ENCODE measurements at places on chromosomes 16 and 17.

DNA sequence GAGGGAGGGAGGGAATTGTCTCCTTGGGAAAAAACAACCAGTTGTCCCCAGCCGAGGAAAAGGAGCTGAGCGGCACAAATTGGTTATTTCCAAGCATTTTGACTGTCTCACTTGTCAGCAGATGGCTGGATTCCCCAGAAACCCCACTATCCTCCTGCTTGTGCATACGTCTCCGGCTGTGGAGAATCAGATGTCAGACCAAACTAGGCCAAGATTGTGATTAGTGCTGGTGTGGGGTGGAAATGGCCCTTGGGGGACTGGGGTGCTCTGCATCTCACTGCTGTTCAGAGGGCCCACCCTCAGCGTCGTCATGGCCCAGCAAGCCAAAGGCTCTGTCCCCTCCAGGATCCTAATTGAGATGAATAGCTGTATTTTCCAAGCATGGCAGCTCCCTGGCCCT, 131.7 kb upstream of the HSBP1 start:
- no peak for DNase-seq

DNA sequence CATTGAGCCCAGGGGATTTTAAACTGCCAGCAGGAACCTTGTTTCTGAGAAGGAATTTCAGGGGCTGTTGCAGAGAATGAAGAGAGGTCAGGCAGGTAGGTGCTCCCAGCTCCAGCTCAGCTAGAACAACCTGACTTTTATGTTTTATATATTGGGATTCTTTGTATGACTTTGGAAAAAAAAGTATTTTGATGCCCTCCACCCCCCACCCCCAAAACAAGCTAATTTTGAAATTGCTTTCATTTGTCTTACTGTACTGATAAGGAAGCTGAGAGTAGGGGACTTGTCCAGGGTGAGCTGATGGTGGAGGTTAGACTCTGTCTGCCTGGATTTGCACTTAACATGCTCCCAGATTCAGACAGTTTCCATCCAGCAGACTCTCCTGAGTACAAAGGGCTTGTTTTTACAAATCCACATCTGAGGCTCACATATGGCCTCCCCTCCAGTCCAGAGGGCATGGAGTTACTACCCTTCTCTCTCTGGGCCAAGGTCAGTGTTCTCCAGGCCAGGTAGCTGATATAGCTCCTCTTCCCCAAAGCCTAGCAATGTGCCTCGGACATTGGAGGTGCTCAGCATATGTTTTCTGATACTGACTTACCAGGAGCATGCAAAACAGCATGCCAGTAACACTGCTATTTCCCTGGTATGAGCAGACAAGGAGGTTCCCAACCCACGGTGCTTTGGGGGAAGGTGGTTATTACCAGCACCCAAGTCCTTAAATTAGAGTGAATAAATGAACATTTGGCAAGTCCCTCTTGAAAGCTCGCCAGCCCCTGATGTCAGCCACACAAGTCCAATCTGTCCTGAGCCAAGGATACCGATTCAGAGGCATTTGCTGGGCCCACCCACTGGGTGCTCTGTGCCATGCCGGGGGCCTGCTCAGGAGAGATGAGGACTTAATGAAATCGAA, 11.3 kb downstream of the STX1B start:
- no peak for DNase-seq

- DNase-seq, result no peak
Observed at GRCh38 chr16:11582157-11582814, 4.4 kb downstream of the LITAF start.

DNA sequence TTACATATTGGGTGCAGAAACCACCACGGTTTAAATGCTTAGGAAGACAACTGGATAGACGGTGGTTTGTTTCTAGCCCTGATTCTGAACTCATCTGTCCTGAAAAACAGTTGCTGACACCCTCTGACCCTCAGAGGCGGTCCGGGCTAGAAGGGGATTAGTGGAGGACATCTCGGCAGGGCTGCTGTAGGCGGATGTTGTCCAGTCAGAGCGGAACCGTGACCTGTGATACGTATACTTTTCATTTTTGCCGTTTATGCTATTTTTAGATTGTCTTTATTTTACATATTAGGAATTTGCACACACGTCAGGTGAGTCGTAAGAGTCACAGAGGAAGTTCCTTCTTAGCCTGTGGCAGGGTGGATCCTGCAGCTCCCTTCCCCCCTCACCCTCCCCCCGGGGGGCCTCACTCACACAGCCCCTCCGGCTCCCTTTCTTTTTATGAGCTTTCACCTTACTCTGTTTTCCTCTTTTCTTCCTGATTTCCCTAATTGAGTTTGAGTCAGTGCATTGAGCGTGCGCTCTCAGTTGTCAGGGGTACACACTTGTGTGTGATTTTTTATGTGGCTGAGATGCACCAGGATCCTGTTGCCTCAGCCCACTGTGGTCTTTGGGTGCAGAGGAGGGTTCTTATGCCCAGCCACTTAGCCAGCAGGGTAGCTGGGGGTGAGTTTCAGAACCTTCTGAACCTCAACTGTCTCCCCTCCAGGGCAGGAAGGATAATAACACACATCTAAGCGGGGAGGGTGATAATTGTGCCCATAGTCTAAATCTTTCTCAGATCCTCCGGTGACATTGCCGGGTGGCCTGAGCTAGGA, 211.1 kb upstream of the CHMP6 start:
- no peak for DNase-seq

DNA sequence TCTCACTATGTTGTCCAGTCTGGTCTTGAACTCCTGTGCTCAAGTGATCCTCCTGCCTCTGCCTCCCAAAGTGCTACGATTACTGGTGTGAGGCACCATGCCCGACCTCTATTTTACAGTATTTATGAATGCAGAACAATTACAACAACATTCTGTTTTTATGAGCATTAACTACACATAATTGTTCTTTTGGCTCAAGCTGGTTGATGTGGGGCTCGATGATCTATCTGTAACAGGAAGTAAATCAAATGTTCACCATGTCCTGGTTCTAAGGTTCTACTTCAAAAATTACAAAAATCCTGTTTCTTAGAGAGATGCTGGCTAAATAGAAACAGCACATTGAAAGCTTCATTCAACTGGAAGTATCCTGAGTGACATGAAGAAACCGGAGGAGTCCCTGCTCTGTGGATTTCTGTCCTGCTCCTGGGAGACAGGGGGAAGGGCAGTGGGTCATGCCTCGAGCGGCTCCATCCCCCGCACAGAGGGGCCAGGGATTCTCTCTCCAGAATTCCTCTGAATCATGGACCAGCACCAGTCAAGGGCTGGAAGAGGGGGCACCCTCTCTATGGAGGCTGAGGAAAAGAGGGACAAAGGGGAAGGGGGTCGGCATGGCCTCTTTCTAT, 31.5 kb downstream of the FA2H start:
- DNase-seq, result no peak

DNA sequence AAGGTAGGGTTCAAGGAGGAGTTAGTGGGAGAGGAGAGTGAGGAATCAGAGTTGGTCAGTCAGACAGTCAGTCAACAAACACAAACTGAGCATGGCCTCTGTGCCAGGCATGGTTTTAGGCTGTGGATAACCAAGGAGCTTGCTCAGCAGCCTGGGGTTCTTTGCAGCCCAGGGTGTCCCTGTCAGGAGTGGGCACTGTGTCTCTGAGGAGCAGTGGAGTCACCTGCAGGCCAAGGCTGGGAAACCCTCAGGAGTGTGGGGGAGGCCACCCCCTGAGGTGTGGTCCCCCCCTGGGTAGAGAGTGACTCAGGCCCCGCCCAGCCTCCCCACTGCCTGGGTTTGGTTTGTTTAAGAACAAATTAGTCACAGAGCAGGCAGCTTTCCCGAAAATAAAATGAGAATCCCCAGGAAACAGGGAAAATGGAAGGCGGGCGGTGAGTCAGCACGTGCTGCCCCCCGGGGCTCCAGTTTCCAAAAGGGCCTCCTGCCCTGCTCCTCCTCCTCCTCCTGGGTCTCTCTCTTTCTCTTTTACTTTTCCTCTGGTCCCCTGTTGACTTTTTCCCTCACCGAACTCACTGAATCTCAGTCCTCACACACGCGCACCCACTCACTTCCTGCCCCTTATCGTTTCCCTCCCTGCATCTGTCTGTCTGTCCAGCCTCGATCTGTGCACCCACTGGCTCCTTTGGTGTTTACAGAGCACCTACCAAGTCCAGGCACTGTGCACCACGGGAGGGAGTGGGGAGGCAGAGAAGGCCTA, 44.3 kb downstream of the SOCS3 start:
- peak; percentile 68 for DNase-seq

DNA sequence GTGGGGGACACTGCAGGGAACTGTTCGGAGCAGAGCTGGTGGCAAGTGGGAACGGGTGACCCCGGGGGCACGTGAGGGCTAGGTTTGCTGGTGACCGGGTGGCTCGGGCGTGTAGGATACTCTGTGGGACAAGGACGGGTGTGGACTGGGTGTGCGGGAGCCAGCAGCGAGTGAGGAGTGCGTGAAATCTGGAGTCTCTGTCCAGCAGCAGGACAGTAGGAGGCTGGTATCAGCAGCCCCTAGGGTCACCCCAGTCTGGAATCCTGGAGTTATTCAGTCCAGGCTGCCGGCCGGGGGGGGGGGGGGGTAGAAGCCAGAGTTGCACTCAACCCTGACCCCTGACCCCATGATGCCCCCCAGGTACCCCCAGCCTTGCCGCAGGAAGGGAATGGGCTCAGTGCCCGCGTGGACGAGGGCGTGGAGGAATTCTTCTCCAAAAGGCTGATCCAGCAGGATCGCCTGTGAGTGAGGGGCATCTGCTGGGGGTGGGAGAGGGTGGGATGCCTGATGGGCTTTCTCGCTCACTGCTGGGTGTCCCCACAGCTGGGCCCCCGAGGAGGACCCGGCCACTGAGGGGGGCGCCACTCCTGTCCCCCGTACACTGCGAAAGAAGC, 6.2 kb downstream of the ACD start:
- DNase-seq, result no peak

DNA sequence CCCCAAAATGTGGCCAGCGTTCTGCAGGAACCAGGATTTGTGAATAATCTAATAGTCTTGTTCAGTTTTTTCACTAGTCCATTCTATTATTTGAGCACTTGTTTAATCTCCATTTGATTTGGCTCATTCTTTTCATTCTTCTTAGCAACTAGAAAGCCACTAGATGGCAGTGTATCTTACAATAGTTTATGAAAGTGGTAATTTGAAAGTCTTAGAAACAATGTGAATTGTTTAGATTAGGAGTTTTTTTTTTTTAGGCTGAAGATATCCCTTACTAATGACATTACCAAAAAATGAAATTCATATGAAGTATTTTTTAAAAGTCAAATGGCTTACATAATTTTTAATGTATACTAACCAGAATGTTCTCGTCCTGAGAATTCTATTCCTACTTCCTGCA, 6.7 kb downstream of the ERI2 start:
- DNase-seq, result no peak

All from stimulated activated CD4-positive, alpha-beta T cell treated with anti-CD3 and anti-CD28 coated beads, Interleukin-12 subunit alpha, Interleukin-12 subunit beta, amount 100 ng/mL, for 4 hours (primary cell).